ENCODE measurements at places on chromosomes 13 and 19.

DNA sequence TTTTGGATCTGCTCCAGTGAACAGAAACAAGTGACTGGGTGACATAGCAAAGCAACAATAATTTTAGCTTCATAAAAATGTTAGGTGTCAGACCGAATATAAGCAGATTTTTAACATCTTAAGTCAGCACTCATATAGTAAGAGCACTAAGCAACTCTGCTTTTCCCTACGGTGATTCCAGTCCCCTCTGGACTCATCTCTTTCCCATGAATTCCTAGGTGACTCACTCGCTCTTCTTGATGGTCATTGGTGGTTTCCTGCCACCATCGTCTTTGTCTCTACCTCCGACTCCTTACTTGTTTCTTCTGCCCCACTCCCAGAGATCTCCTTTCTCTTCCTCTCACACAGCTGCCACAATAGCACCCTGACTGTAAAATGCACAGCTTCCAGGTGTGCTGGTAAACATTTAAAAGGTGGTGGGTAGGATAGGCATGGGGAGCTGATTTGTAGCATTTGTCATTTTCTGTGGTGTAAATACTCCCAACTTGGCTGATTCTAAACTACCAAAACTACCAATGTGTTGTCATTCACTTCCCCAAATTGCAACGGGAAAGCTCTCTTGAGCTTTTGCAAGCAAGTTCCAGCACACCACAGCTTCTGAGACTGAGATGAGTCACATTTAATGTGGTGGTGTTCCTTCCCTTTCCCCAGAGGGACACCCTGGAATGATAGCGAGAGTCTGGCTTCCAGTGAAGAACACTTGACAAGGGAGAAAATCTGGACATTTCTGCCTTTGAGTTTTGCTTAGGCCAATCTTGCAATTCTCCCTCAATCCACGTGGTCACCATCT, 42.8 kb upstream of the CLDN10 start:
- DNase-seq: no peak

GRCh38 chr13:41905600-41906254, 55.2 kb downstream of the VWA8 start:
- no peak for DNase-seq

- no peak for DNase-seq
Measured at GRCh38 chr13:20377720-20378119, 145.6 kb upstream of the GJB6 start.

DNA sequence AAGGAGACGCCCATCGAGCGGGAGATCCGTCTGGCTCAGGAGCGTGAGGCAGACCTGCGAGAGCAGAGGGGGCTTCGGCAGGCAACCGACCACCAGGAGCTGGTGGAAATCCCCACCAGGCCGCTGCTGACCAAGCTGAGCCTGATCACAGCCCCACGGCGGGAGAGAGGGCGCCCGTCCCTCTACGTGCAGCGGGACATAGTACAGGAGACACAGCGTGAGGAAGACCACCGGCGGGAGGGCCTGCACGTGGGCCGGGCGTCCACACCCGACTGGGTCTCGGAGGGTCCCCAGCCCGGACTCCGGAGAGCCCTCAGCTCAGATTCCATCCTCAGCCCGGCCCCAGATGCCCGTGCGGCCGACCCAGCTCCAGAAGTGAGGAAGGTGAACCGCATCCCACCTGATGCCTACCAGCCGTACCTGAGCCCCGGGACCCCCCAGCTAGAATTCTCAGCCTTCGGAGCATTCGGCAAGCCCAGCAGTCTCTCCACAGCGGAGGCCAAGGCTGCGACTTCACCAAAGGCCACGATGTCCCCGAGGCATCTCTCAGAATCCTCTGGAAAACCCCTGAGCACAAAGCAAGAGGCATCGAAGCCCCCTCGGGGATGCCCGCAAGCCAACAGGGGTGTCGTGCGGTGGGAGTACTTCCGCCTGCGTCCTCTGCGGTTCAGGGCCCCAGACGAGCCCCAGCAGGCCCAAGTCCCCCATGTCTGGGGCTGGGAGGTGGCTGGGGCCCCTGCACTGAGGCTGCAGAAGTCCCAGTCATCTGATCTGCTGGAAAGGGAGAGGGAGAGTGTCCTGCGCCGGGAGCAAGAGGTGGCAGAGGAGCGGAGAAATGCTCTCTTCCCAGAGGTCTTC, 7.1 kb downstream of the MISP start:
- no peak for DNase-seq

- no peak for DNase-seq
Measured at GRCh38 chr19:41112728-41113290, 1.4 kb upstream of the CYP2F1 start.

GRCh38 chr19:13847407-13848339, 29.3 kb upstream of the NANOS3 start:
- peak; percentile 88 for DNase-seq

- no peak for DNase-seq
Measured at GRCh38 chr13:111506125-111506524, 185.7 kb downstream of the TEX29 start.

GRCh38 chr19:18122860-18123795, 25.6 kb downstream of the MAST3 start:
- no peak for DNase-seq

DNA sequence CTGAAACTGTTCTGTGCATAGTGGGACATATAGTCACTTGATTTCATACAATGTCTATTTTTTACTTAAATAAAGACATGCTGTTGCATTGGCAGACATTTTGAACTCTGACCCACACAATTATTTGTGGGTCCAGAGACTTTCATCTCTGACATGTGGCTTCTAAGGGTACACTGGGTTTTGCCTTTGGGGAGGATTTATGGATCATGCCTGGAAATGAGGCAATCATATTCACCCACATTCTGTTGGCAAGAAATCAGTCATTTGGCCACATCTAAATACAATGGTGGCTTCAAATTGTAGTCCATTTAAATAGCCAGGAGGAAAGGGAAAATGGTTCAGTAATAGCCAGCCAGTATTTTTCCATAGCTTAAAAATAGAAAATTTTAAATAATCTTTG, 238.3 kb upstream of the KLF12 start:
- DNase-seq: no peak

DNA sequence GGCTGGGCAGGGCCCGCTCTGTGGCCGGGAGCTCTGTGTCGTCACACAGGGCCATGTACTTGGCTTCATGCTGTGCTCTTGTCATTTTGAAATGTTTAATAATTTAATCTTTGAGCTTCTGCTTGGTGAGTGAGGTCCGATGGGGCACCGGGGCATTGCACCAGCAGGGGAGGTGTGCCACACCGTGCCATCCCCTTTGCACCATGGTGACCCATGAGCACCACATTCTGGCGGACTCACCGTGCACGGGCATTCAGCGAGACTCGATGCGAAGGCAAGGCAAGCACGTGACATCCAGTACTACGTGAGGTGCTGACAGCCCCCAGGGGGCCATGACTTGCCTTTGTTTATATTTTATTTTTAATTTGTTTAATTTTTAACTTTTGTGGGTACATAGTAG, 204.3 kb downstream of the URI1 start:
- no peak for DNase-seq

DNA sequence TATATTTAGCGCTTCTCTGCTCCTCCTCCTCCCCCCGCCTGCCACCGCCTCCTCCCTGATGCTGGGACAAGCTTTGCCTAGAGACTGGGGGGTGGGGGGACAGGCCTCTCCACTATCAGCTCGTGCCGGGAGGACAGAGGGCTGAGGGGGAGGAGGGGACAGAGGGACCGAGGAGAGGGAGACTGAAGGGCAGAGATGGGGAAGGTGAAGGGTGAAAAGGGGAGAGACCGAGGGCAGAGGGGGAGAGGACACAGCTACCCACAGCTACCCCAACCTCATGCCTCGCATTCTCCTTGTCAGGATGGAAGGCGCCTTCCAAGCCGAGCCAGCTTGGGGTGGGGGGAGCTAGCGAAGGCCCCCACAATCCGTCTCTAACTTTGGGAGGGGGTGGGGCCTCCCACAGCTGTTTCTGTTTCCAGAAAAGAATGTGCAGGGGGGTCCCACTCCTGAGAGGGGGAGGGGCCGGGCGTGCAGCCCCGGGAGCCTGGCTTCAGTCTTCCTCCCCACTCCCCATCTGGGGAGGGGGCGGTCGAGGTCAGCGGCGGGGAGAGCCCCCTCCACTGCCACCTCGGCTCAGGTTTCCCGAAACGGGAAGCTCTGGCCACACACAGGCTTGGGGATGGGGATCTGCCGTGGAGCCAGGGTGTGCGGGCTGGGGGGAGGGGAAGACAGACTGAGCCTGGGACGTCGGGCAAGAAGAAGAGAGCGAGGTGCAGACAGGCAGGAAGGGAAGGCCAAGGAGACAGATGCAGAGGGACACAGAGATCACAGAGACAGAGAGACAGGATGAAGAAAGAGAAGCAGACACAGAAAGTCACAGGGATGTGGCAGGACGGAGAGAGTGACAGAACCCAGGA, 1.6 kb downstream of the DACT3 start:
- DNase-seq: no peak

- DNase-seq: no peak
Measured at GRCh38 chr13:112213467-112214255, 146.7 kb downstream of the SOX1 start.

GRCh38 chr13:107685876-107686275, 529.5 kb downstream of the LIG4 start:
- no peak for DNase-seq

- DNase-seq: no peak
Measured at GRCh38 chr13:96803456-96804100, 190.7 kb downstream of the OXGR1 start.

GRCh38 chr19:10760273-10760944, 42.5 kb downstream of the DNM2 start:
- DNase-seq: peak; percentile 59

GRCh38 chr13:111668451-111668850, 348.0 kb downstream of the TEX29 start:
- DNase-seq: no peak

DNA sequence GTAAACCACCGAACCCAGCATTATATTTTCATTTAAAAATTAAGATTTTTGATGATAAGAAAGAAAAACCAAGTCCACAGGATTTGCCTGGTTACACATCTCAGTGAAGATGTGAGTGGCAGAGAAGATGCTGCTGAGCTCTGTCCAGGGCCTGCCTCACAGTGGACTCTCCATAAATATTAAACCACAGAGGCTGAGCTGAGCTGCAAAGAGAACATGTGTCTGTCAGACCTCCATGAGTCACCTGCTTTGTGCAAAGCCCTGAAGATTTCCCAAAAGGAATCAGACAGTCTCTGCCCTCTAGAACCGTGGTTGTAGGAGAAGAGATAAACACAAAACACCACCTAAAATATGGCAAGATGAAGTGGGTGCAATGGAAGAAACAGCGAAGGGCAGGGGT, 127.2 kb upstream of the TSC22D1 start:
- DNase-seq: no peak

GRCh38 chr13:100789968-100790367, 115.4 kb upstream of the TMTC4 start:
- DNase-seq: no peak

DNA sequence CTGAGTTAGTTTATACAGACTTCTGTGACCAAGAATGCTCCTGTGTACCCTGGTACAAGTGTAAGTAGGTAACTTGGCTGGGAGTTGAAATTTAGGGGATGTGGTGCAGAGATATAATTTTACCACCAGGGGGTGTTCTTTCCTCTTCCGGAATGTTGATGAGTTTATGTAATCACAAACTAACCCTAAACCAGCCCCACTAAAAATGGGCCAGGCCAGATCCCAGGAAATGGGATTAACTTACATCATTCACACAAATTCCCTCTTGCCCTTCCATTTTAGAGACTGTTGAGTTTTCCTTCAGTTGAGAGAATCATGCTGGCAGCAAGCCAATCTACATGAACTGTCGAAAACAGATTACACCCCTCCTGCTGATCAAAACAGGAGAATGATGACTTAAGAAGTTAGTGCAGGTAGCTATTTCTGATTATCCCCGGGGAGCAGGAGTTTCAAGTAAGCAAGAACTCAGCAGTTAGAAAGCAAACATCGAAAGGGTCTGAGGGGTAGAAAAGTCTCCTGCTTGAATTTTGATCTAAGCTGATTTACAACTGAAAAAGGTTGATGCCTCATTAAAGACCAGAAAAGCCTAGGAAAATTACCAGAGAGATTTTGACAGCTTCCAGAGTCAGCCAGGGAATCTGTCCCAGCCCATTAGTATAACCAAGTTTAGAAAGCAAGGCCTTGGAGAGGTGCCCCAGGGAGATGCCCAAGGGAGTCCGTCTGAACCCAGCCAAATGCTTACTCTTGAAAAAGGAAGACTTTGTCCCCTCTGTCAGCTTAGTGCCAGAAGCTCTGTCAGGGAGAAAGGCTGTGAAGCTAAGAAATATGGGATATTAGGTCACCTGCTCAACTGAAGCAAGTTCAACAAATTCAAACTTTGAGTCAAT, 32.3 kb upstream of the MED4 start:
- peak; percentile 39 for DNase-seq

GRCh38 chr13:19952850-19953249, 5.7 kb upstream of the ZMYM2 start:
- DNase-seq: no peak

GRCh38 chr13:73956795-73957408, 177.3 kb downstream of the KLF12 start:
- no peak for DNase-seq

DNA sequence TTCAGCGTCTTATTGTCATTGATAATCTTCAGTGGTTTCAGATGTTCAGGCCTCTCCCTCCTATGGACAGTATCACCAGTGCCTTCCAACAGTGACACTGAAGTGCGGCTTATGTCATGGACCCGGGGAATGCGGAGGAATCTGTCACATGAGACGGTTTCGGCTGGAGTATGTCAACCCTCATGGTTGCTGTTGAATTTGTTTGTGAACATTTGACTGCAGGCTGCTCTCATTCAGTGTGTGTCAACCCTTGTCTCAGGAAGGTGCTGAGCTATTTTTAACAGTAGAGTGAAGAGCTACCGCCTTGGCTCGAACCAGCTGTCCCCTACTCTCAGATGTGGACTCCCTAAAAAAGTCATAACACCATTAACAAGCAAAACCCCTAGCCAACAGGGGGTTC, 138.8 kb upstream of the RNF113B start:
- no peak for DNase-seq

- no peak for DNase-seq
Measured at GRCh38 chr13:87661471-87661870, 9.7 kb upstream of the SLITRK5 start.

DNA sequence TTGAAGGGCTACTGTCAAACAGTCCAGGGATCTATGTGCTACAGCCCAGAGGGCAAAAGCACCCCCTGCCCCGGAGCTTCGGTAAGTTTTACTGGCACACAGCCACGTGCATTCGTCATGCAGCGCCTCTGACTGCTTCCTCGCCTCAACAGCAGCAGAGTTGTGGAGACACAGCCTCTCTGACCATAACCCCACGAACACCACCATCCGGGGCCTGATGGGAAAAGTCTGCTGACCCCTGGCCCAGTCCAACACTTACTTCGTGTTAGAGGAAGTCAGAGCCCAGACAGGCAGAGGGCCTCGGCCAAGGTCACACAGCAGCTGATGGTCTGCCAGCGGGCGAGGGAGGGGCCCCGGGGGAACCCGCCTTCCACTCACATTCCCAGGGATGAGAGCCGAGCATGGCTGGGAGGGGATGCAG, 5.1 kb downstream of the CBARP start:
- no peak for DNase-seq
